GM12891 (cell line): ENCODE measurements at places on chromosomes 7 and 10.

- DNase-seq: no peak
These were observed 21.9 kb upstream of the ELN start for GRCh38 chr7:74006032-74006431.

DNA sequence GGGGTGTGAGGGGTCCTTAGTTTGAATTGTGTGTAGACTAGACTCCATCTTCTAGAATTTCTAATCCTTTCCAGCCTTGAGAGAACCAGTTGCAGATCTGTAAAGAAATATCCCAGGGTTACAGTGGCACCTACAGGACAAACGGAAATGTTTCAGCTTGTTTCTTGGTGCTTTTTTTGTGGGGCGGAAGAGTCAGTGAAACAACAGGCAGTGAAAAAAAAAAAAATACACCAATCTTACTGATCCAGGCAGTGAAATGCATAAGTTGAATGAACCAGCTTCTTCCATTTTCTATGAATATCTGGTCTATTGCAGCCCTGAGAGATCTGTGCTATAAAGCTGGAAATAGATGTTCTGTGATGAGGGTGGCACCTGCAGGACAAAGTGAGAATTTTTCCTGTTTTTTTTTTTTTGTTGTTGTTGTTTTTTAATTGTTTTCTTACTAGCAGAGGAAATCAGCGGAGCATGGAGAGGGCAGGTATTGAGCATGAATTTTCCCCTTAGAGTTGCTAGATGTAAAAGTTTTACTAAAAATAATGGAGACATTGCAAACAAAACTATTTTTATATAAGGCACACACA is 81.9 kb upstream of the DYNC1I1 start:
- no peak for DNase-seq

DNA sequence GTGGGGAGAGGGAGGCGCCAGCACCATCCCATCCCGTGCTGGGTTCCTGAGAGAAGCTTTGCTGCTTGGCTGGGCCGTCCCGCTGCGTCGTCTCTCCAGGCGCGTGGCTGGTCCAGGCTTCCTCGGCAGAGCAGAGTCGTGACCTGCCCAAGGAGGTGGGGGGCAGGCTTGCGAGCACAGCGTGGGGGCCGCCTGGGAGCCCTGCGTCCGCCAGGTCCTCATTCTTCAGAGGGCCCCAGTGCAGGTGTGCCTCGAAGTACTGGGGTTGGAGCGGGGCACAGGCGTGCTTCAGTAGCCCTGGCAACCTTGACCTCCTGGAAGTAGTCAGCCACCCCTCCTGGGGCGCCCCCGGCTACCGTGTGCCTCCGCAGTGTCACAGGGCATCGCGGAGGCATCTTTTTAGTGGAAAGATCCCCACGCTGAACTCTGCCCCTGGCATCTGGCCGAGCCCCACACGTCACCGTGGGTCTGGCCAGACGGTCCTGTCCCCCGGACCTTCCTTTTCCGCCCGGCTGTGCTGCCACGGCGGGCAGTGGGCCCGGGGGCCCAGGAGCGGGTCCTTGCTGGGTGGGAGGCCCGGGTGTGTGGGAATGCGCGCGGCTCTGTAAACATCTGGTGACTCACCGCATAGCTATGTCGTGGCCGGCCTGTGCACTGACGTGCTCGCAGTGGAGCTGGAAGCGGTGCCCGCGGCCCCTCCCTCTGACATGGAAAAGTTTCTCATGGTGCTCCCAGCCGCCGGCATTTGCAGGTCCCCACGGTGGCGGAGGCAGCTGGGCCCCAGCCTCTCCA is 6.4 kb downstream of the MAFK start:
- no peak for DNase-seq

DNA sequence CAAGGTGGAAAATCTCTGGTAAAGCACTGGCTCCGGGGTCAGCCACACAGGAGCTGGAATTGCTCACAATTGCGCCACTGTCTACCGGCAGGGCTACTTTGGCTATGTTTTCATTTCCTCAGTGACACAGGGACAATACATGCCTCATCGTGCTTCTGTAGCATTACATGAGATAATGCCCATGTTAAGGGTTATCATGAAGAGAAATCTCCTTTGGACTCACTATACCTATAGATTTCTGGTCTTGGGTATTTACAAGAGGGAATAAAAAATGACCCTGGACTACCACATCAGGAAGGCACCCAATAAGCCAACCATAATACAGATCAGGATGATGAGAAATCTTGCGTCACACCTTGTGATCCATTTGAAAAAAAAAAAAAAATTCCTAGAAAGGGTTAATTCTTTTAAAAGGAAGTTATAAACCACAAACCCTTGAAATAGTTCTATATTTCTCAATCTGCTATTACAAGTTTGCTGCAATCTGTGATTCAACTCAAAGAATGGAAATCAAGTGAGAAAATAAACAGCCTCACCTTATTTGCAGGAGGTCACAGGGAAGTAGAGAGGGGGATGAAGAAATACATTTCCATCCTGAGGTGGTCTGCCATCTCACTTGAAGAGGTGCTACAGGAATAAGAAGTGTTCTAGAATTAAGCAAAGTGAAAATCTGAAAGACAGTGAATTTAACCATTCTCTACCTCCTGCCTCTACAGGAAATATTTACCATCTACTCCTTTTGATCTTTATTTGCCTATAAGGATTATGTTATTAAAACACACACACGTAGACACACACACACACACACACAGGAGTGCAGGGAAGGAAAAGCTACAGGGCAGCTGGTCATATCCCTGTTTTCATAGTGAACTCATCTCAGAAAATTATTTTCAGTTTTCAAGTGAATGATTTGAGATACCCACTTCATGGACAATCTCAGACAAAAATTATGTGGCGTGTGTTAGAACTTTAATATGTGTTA is 231.3 kb upstream of the CELF2 start:
- no peak for DNase-seq

DNA sequence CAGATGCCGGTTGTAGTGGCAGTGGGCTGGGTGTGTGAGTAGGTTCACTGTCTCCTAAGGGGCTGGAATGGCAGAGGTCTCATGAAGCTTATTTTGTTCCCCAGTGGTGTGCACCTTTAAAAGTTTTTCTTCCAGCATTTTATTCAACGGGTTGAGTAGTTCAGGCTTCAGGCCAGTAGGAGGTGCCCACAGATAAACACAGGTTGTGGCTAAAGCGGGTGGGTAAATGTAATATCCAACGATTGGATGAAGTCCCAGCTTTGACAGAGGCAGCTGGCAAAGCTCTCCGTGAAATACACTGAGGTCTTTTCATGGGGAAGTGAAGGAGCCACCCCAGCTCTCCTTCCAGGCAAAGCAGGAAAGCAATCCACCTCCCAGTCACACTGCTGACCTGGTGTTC is 339.8 kb upstream of the LRRTM3 start:
- no peak for DNase-seq
